Adipocyte (in vitro differentiated cells): ENCODE measurements at places on chromosomes 13 and 19.

DNA sequence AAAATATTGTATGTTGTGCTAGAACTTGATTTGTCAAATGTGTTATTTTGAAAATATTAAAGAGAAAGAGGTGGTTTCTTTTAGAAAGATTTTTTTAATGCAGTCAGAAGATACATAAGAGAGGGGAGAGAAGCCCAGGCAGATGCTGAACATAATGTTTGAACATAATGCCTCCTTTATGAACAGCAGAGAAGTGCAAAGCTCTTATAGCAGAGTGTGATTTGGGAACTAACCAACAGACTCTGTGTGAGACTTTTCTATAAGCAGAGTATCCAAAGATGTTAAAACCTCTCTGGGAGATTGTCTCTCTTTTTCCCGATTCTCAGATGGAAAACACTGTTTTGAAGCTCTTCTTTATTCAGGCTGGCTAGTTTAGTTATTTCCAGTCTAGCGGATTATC is 1274.1 kb upstream of the SPRY2 start:
- no peak for DNase-seq

DNA sequence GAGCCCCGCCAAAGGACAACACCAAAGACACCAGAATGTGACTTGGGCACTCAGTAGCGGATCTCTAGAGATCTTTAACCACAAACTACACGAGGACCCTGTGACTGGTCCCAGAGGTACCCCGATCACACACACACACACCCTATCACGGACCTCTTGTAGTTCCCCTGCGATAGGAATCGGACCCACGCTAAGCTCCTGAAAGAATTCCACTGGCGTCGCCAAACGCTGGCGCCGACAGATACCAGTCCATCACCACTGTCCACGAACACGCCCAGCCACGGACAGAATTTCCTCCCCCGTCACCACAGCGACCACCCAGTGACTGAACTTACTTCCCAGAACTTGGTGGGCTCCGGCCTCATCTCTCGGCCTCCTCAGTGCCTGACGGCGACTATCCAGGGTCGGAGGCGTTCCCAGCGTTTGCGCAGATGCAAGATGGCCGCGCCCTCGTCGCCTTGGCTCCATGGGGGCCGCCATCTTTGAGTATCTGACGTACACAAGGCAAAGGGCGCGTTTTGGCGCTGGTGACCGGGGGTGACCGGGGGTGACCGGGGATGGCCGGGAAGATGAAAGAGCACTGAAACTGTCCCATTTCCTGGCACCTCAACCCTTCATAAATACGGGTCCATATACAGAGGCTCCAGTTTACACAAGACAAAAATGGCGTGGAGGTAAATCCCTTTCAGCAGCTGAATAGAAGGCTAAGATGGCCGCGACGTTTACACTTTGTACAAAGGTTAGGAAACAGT is at the start of gene ZNF615:
ZNF615 (minus strand) TSS at position 406 of the 752 bp plus-strand sequence. CDS start 4,500 bp downstream, outside the sequence.
- peak; percentile 95 for DNase-seq

DNA sequence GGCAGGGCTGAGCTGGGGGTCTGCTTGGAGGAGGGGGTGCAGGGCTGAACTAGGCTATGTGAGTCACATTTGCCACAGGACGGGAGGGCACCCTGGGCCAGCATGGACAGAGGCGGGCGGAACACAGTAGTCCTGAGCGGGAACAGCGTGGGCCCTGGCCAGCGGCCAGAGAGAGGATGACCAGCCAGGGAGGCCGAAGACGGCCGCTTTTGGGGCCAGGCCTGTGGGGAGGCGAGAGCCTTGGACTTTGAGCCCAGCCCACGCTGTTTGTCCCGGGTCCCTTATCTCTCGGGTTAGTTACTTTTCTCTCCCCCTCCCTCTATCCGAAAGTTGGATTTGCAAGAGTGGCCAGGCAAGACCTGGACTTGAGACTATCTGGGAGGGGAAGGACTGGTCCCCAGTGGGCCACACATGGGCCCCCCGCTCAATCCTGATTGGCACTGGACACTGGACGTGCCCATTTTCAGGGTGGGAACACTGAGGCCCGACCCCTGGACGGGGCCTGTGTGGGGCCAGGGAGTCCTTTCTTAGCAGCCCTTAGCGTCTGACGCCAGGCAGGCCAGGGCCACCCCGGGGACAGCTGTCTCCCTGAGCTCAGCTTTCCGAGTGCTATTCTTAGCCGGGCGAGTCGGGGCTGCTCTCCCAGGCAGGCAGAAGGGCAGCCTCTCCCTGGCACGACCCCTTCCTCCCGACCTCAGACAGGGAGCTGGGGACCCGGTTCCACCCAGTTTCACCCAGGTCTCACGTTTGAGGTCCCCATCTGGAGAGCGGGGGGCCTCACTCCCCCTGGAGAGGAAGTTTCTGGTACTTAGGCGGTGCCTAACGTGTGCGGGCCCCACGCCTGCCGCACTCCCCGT is 833 bp downstream of the GAMT start:
- peak; percentile 44 for DNase-seq

- no peak for DNase-seq
Measured at GRCh38 chr13:70585109-70585508, 476.9 kb upstream of the KLHL1 start.

DNA sequence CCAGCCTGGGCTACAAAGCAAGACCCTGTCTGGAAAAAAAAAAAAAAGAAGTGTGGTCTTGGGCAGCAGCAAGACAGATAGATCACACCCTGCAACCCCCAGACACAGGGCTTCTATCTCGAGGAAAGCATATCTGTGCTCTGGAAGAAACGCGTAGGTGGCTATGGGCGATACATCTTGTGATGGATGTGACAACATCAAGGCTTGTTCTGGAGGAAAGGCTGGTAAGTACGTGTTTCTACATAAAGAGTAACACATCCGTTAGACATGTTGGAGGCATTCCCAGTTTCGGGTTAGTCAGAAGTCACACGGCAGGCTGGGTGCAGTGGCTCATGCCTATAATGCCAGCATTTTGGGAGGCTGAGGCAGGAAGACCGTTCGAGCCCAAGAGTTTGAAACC is 6.6 kb upstream of the DHDH start:
- peak; percentile 93 for DNase-seq

DNA sequence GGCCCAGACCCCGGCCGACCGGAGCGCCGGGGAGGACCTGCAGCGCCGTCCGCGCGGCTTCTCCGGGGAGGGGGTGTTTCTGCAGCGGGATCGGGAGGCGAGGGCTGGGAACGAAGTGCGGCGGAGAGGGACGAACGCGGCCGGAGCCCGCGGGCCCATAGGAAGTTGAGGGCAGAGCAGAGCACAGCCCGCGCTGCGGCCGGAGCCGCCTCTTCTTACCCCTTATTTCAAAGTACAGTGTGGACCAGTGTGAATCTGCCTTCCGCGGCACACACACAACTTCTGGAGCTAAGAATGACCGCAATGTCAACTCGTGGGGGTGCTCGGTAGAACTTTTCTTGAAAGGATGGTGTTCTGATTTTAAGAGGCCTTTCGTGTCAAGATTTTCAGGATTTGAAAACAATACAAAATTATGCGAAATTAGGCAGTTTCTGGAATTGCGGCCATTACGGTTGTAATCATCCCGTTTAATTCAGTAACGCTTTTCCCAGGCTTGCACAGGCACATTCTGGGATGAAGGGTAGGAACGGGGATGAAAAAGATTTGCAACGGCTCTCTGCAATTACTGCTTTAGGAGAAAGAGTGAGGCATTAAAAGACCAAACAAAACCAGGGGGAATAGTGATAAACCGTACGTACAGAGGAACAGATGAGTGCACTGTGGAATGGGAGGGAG is 821 bp downstream of the TDRD3 start:
- peak; percentile 80 for DNase-seq

DNA sequence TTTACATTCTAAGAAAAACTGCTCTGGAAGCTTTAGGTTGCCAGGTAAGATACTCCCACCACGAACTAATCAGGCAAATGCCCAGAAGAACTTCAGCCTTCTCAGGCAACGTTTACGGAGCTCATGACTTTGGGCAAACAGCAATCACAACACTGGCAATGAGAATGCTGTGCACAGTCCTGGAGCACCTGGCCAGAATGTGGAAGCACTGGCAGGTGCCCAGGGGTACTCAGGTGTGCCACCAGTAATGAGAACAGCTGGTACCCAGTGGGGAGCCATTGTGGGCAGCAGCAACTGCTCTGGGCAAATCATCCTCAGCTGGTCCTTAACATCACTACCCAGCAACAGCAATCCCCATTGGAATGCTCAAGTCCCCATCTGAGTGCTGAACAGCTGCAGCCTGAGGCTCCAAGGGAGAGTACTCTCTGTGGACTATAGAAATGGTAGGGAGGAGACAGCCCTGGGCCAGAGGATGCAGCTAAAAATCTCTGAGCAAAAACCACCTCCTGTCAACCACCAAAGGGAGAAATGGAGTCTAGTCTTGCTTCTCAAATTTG is 210.0 kb downstream of the FOXO1 start:
- no peak for DNase-seq

GRCh38 chr19:43594081-43594697 is 1.7 kb downstream of the IRGQ start:
- no peak for DNase-seq

DNA sequence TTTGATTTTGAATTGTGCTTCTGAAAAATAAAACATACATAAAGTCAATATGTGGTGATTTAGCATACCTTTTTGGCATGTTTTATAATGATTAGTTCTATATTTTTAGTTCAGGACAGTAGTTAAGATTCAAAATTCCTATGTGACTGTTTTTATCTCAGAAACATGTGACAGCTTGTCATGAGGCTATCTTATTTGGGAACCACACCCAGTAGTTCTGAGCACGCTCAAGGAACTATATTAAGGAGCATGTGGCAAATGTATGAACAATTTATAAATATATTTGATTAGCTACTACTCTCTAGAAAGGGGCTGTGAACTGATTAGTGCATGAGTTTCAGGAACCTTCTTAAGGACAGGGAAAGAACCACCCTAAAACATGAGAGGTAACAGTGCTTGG is 38.8 kb downstream of the FGF9 start:
- DNase-seq, result no peak

- DNase-seq, result no peak
Measured at GRCh38 chr13:93004919-93005318, 221.7 kb upstream of the GPC6 start.
